Sciatic nerve (tissue), 2 donors: ENCODE measurements at places on chromosomes 1 and 21. TPM values are rescaled to one million over a fixed set of nuclear protein-coding genes. Genes with fewer than 3 reads are reported as not detected.

- DNase-seq = no peak
These were observed 130.8 kb downstream of the HMCN1 start for GRCh38 chr1:185864889-185865517.

- no peak for DNase-seq
These were observed 1488.4 kb downstream of the MRPL39 start for GRCh38 chr21:24118738-24119459.

DNA sequence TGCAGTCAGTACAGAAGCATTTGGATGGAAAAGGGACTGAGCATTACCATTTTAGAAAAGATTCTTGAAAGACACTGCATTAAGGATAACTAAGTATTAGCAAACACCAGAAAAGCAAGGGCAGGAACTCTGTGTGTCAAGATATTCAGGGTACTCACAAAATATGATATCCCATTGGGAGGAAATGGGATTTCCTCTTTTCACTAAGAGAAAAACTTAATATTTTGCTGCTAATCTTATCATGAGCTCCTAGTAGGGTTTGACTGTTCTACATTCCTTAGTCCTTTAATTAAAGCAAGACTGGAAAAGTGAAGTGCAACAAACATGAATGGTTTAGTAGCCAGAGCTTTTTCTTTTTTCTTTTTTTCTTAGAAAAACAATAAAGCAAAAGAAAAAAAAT, 305.9 kb upstream of the ADGRL4 start:
- DNase-seq = no peak

CCDC17 gene
- 5.2 TPM for total RNA-seq
